ENCODE measurements at places on chromosomes 4 and X.

DNA sequence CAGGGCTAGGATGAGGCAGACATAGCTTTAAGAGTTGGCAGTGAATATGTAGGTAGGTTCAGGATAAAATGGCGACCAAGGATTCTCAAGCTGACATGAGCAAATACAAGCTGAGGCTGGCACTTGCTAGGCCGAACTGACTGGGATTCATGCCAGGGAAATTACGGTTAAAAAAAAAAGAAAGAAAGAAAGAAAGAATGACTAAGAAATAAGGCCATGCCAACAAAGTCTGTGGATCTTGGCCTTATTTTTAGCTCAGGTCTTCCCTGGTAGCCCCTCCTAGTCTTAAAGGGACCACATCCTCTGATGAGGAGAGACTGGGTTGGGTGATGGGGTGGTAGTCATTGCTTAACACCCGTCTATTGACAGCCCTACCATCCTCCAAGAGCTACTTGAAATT, 64.4 kb upstream of the KLHL13 start:
- no peak for DNase-seq

DNA sequence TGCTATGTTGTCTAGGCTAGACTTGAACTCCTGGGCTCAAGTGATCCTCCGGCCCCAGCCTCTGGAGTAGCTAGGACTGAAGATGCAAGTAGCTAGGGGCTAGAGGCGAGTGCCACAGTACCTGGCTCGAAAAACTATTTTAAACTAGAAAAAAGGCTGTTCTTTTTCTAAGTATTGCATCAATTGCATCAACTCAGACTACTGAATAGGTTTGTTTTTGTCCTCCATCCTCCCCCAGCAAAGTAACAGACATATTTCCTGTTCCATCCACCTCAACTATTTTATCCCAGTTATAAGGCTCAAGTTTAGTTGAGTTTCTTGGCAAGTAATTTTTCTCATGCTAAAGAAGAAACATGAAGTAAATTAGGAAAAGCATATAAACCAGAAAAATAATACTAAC, 4.1 kb downstream of the SH3RF1 start:
- no peak for DNase-seq

GRCh38 chr4:139223682-139224317, 46.8 kb upstream of the ELF2 start:
- DNase-seq, result peak; percentile 57

DNA sequence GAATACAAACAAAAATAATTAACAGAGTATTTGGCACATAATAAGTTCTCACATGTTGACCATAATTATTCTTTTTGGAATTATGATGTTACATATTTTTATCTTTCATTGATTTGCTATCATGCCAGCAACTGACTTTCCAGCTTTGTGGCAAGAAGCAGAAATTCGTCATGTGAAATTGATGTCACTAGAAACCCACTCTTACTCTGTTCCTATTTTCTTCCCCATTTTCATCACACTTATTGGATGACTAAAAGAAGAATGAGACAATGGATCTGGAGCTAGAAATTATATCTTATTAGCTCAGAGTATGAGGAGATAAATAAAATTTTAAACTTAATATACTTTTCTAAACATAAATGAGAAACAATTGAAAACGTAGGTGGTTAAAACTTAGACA, 31.9 kb downstream of the EGF start:
- no peak for DNase-seq

- DNase-seq, result no peak
Measured at GRCh38 chr4:47442980-47443379, 20.5 kb downstream of the COMMD8 start.

GRCh38 chr4:173332963-173333657, 1.0 kb downstream of the HMGB2 start:
- no peak for DNase-seq

- DNase-seq, result no peak
Measured at GRCh38 chr4:6526671-6527091, 48.3 kb upstream of the MAN2B2 start.

DNA sequence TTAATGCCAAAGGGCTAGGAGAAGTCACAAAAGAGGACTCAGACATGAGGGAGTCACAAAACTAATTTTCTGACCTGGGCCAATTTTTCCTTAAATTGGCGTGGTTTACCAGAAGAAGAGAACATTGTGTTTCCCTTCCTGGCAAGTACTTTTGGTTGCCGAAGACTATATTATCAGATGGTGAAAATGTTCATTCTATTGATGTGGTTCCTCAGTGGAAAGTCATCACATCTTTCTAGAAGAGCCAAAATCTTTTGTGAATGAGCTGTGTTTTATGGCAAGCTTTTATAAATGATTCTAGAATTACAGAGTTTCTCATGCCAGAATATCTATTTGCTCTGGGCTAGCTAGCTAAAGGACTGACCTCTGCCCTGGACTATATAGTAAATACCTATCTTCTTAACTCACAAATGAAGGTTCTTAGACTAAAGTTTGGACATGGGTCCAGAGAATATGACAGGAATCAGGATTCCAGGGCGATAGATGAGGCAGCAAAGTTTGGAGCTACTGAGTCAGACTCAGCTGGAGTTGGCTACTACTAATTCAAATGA, 288.9 kb downstream of the IL1RAPL2 start:
- DNase-seq, result no peak

- no peak for DNase-seq
Measured at GRCh38 chrX:46737462-46737861, 21.5 kb downstream of the SLC9A7 start.

DNA sequence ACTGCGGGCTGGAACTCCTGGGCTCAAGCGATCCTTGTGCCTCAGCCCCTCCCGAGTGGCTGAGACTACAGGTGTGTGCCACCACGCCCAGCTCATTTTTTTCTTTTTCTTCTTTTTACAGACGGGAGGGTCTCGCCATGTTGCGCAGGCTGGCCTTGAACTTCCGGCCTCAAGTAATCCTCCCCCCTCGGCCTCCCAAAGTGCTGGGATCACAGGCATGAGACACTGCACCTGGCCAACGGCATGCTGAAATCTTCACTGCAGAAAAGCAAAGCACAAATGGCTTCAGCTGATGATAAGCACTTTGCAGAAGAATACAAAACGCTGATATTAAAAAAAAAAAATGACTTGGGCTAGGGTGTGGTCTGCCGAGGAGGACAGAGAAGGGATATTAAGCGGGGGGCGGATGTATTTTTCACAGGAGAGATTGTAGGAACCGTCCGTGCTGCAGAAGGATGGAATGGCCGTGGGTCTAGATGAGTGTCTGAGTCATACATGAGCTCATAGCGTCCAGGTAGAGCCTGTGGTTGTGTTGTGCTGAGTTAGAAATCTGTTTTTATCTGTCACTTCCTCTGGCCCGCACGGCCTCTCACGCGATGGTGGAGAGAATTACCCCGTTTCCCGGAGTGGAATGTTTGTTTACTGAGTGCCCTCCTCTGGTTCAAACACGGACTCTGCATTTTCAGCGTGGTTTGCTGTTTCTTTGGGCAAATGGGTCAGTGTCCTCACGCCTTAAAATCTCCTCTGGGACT, 8.5 kb upstream of the AKAP17A start:
- no peak for DNase-seq

All from bone marrow (tissue), 2 donors.